ENCODE measurements at places on chromosomes 13 and 19.

- DNase-seq, result no peak
Observed at GRCh38 chr19:50519006-50519575, 5.4 kb upstream of the ASPDH start.

- no peak for DNase-seq
Observed at GRCh38 chr19:49981603-49982593, 20.9 kb upstream of the SIGLEC11 start.

- DNase-seq, result no peak
Observed at GRCh38 chr13:68199271-68199670, 969.1 kb upstream of the PCDH9 start.

DNA sequence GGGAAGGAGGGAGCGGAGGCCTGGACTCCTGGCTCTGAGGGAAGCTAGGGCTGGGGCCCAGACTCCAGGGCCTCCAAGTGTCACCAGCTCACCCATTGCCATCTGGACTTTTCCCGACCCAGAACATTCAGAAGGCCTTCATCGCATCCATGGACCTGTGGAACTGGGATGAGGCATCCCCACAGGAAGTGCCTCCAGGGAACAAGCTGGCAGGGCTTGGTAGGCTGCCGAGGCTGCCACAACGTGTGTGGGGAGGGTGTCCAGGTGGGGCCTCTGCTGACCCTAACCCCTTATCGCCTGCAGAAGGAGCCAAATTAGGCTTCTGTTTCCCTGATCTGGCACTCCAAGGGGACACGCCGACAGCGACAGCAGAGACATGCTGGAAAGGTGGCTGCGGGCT, 767 bp downstream of the ETV2 start:
- DNase-seq, result no peak

DNA sequence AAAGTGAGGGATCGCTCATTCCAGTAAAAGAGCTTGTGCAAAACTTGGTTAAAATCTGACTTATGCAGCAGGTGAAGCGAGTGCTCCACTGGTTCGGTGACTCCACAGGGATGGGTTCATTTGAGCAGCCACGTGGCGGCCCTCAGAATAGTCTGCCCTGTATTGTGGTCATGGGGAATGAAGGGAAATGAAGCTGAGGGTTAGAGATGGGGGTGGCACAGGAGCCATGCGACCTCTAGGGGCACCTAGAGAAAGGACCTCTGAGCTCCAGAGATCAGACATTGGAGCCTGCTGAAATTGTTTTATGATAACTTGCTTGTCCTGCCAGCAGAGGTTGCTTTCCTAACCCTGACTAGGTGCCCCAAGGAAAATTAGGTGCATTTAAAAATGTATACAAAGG, 26.6 kb downstream of the CBY2 start:
- no peak for DNase-seq

- DNase-seq, result no peak
Observed at GRCh38 chr13:51943721-51944120, 67.5 kb downstream of the ATP7B start.

GRCh38 chr13:39401046-39401705, 201.8 kb downstream of the LHFPL6 start:
- DNase-seq, result no peak

DNA sequence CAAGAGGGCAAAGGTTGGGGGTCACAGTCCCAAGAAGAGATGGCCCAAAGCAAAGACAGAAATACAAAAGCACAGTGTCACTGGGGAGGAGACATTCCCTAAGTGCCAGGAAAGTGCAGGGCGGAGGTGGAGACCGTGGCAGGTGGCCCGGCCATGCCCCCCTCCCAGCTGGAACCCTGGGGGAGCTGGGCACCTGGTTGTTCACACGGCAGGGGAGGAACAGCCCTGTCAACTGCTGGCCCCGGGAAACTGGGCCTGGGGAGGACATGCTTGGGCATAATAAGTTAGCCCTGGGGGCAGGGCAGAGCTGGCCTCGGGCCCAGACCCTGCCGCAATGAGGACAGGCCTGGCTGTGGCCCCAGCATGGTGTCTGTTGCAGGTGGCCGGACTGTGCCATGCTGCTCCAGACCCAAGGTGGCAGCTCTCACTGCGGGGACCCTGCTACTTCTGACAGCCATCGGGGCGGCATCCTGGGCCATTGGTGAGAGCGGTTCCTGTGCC, 7.4 kb downstream of the HPN start:
- no peak for DNase-seq

GRCh38 chr13:111292710-111293485, 27.5 kb upstream of the TEX29 start:
- no peak for DNase-seq
